Stimulated activated CD4-positive, alpha-beta T cell treated with anti-CD3 and anti-CD28 coated beads, Interleukin-15, amount 100 ng/mL, for 1 hour (primary cell): ENCODE measurements at places on chromosomes 16 and 17.

DNA sequence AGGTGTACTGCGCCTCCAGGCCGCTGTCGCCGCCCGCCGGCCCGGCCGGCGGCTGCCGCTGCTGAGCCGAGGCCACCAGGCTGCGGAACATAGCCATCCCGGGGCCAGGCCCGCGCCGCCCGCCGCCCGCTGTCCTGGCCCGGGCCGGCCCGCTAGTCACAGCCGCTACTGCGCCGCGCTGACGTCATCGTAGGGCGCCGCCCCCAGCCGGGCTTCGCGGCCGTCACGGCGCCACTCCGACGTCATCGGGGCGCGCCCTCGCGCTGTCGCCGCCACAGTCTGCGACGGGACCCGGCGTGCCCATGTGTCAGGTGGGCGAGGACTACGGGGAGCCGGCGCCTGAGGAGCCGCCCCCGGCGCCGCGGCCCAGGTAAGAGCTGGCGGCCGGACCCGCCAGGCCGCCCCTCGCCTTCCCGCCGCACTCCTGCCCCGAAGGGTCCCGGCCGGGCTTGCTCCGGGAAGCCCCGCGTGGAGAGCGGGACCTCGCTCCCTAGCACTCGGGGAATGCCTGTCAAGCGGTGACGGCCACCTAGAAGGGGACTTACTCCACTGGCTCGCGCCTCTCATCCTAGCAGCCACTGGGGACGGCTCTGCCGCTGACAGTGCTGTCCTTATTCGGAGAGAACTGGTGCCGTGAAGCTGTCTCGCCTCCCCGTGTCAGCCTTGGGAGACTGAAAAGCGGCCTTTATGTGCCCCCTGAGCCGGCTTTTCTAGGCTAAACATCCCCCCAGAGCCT, at the start of the genes CTU2 and RNF166:
CTU2 (plus strand) TSS at position 275 of the 736 bp plus-strand sequence; CDS start at position 303, 28 bp downstream.
RNF166 (minus strand) TSS at position 180 of the 736 bp plus-strand sequence; CDS start at position 97, 83 bp downstream.
- peak; percentile 80 for DNase-seq

DNA sequence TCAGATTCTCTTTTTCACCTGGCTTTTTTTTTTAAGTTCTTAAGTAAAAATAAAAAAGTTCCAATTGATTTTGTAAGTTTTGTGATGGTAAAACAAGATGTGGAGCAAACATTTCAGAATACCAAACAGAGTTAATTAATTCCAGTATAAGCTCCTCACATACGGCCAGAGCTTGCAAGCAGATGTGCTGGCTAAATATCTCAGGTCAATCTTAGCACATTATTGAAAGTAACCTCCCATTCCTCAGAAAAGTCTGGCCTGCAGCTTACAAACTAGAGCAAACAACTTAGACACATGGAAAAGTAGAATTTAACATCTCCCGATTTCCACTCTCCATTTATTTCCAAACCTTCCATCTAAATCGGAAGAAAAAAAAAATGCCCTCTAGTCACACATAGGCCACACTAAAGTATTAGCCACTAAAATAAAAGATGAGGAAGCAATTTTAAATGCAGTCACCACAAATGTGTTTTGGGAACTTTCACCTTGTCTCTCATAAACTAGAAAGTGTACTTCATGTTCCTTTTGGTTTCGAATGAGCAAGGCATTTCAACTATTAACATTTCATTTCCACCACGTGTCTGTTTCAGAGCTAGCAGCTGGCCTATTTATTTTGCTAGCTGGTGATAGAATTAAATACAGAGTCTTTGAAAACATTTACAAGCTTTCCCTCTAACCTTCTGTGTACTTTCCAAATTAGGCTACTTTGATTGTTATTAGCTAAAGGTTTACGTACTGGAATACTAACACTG, 143.3 kb downstream of the STX8 start:
- no peak for DNase-seq

DNA sequence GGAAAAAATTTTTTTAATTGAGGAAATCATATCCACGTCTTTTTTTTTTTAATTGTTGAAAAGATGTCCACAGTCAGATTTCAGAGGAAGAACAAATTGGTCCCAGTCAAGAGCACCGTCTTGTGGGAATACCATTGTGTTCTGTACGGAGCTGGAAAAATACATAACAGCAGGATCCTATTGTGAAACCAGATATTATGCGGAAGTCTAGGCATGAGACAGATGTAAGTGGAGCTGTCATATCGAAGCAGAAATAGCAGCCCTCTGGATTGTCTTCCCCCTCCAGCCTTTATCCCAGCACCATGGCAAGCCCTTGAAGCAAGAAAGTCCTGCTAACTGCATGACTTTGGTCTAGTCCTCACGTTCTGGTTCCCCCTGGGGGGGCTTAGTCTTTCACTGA, 391.6 kb upstream of the ASIC2 start:
- no peak for DNase-seq

DNA sequence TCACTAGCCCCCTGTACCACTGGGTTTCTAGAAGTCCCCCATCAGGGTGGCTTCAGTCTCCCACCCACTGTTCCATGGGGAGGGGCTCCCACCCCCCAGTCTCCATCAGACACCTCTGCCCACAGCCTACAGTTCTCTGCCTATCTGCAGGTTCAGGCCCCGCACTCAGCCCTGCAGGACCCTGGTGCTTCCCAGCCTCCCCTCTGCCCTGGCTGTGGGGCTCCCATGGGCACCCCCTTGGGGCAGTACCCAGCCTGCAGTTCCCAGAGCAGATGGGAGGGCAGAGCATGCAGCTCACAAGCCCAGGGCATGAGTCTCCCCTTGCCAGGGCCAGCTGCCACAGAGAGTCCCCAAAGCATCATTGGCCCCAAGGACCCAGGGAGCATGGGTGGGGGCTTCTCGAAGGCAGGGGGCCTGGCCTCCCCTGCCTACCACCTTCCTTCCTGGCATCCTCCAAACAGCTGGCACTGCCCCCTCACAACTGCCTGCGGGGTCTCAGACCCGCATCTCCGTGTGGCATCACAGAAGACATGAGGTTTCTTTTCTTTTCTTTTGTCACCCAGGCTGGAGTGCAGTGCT, 2.8 kb upstream of the MRPL28 start:
- no peak for DNase-seq

- no peak for DNase-seq
Measured at GRCh38 chr17:56031636-56032035, 121.6 kb upstream of the ANKFN1 start.

DNA sequence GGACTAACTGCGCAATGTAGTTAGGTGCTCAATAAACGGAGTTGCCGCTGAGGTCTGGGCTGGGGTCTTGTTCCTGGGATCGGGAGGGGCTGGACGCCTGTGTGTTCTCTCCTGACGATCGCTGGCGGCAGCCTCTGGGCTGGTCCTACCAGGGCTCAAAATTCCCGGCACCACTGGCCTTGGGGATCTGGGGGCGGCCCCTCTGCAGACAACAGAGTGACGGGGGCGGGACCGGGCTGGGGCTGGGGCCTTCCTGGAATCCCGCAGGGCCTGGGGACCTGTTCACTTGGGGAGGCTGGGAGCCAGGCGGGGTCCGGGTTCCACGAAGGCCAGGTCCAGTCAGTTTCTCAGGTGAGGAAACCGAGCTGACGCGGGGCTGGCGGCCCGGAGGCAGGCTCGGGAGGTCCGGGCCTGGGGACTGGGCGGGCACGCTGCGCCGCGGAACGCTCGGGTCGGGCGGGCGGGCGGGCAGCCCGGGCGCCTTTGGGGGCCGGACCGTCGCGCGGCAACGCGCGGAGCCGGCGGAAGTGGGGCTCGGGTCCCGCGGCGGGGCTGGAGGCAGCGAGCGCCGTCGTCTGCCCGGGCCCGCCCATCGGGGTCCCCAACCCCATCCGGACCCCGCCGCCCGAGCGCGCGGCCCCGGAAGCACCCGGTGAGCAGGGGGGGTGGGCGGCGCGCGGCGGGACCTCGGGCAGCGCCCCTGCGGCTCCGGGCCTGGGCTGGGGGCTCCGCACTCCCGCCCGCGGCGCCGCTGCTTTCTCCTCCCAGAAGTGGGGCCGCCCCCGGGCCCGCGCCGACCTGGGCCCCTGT, at the start of gene PIGQ:
PIGQ (plus strand) TSS at position 524 of the 810 bp plus-strand sequence. CDS start 4,107 bp downstream, outside the sequence.
- DNase-seq, result peak; percentile 59

GRCh38 chr17:4032738-4033137, 68.5 kb upstream of the ATP2A3 start:
- DNase-seq, result no peak

DNA sequence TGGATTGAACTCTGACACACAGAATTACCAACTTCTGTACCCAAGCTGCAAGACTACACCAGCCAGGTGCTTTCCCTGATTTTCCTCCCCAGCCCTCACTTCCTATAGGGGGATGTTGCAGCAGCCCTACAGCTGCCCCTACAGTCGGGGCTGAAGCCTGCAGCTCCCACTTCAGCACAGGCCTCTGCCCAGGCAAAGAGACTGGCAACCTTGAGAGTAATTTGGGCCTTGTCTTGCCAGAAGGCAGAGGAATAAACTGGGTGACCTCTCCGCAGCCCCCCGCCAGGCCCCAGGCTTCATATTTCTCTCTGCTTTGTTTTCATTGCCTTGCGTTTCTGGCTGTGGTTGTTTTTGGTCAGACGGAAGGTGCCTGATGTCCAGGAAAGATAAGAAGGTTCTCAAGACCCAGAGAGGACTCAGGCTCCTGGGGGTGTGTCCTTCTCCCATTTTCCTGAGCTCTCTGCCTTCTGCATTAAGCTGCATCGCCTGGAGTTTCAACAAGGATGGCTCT, 32.0 kb downstream of the SLC6A4 start:
- no peak for DNase-seq

DNA sequence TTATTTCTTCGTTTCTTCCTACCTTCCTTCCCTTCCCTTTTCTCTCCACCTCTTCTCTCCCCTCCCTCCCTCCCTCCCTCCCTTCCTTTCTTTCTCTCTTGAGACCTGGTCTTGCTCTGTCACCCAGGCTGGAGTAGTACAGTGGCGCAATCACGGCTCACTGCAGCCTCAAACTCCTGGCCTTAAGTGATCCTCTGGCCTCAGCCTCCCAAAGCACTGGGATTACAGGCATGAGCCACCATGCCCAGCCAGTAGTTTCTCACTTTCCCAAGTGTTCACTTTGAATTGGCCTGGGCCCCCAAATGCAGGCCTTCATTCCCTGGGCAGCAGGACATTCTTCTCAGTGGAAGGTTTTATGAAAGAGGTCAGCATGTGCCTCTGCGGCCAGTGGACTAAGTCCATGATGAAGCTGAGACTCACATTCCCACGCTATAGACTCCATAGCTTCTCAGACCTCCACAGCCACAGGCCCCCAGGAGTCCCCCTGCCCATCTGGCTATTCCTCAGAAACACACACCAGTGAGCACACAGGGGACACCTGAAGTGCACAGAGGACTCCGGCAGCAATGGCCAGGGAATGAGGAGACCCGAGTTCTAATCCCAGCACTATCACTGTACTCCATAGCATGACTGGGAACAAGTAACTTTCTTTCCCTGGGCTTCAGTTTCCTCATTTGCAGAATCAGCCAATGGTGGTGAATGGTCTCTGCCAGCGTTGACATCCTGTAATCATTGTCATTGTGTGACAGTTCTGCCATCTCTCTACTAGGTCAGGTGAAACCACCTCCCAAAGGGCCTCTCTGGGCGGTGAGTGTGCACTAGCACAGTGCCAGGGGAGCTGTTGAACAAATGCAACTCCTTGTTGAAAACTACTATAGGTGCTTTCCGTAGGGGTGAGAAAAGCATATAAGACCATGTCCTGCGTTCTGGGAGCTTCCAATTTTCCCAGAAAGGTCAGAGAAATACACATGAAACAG, 69.2 kb upstream of the TBX2 start:
- DNase-seq, result no peak

GRCh38 chr17:48593840-48594537, 410 bp upstream of the HOXB5 start:
- DNase-seq, result peak; percentile 67

DNA sequence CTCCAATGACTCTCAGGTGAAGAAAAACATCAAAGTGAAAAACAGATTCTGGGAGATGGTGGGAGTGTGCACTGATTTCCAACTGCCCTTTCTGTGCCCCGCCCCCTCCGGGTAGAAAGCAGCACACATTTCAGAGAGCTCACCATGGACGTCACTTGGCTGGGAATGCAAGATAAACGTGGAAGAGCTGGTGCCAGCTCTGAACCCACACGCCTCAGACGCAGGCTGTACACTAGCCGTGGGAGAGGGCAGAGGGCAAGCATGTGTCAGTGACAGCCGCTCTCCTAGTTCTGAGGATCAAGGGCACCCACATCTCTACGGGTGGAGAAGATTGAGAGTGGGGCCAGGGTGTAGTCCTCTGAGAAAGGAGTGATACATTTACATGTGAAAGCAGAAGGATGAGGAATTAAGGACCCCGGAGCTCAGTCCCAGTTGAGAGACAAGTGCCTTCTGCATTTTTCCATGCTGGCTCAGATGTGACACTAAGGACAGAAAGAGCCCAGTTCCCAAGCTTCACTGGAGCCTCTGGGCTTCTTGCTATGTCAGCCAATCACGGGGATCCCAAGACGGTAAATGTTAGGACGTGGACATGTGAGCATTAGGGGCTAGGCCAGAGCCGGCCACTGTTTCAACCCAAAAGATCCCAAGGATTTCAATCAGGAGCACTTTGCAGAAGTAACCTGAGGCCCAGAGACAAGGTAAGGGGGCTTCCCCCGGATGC, 101.3 kb downstream of the ZFHX3 start:
- DNase-seq, result no peak

GRCh38 chr17:76612977-76613851, 27.6 kb upstream of the ST6GALNAC2 start:
- no peak for DNase-seq

- DNase-seq, result peak; percentile 57
Measured at GRCh38 chr16:30660424-30661261, 2.4 kb downstream of the FBRS start.

DNA sequence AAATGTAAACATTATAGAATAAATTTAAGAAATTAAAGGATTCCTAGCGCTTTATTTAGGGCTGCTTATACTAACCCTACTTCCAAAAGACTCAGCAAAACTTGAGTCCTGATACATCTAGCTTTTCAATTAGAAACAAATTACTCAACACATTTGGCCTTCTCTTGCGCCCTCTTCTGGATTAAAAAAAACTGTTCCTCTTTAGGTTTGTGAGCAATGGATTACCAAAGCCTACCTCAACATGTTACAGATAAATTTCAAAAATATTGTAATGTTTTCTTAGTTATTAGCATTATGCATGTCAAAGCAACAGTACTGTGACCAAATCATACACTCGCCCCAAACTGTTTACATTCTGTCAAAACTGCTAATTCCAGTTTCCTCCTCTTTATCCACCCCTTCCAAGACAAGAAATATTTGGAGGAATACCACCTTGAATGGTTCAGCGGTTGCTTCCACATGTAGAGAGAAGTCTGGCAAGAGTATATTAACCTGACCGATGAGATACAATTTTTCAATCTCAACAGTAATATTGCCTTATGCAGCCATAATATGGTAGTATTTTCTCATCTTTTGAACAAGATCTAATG, 2.7 kb downstream of the NUFIP2 start:
- no peak for DNase-seq

DNA sequence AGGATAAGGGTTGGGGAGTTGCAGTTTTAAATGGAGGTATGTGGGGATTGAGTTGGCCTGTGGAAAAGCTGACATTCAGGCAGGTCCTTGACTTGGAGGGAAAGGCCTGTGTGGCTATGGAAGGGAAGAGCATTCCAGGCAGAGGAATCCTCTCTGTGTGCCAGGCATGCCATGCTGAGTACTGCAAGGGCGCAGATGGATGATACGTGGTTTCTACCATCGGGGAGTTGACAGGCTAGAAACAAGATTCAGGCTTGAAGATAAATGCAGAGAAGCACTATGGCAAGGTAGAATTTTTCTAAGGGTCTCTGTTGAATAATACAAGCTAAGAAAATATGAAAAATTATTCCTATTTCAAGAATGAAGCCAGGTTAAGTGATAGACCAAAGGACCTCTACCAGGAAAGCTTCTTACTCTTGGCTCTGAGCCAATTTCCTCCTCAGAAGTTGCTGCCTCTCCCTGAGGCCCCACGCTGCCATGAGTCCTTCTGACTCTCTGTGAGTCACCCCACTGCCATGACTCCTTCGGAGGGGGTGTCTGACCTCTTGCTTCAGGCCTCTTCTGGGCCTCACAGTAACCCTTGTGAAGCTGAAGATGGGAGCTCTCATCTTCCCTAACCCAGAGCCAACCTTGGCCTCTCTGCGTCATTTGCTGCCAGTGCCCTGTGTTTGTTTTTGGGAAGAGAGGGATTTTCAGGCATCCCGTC, 75.8 kb downstream of the WNT3 start:
- no peak for DNase-seq
